ENCODE measurements at places on chromosomes 3 and 15.

DNA sequence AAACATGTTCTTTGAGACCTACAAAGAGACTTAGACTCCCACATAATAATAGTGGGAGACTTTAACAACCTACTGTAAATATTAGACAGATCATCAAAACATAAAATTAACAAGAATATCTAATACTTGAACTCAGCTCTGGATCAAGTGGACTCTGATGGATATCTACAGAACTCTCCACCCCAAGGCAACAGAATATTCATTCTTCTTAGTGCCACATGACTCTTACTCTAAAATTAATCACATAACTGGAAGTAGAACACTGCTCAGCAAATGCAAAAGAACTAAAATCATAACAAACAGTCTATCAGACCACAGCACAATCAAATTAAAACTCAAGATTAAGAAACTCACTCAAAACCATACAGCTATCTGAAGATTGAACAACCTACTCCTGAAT, 15.9 kb upstream of the PLSCR2 start:
- no peak for DNase-seq

DNA sequence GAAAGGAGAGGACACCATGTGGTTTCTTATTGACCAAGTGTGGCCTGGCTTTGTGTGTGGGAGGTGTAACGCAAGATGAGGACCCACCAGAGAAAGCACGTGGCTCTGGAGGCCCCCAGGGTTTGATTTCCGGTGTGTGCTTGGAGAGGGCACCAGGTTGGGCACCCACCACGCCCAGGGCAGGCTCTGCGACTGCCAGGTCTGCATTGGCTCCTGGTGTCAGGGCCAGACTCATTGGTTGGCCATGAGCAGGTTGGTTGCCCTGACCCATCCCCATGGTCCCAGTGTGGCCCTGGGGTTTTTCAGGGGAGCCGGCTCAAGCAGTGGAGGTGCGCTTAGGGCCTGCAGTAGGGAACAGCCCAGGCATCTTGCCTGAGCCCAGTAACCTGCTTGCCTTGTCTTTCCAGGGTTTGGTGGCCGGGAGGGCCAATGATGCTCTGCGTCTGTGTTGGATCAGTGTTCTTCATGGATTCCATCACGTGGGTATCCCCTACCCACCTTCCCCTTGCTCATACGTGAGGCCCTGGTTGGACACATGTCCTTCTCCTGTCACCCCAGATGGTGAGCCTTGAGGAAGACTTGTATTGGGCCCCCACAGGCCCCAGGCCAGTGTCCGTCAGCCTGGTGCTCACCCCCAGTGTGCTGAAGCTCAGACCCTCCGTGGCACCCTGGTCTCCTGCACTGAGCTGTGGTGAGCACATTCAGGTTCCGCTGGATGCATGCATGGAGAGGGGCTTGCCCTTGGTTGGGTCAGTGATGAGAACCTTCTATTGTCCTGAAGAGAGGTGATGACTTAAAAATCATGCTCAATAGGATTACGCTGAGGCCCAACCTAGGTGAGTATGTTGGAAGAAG, 193.9 kb downstream of the UBE3A start:
- peak; percentile 36 for DNase-seq

DNA sequence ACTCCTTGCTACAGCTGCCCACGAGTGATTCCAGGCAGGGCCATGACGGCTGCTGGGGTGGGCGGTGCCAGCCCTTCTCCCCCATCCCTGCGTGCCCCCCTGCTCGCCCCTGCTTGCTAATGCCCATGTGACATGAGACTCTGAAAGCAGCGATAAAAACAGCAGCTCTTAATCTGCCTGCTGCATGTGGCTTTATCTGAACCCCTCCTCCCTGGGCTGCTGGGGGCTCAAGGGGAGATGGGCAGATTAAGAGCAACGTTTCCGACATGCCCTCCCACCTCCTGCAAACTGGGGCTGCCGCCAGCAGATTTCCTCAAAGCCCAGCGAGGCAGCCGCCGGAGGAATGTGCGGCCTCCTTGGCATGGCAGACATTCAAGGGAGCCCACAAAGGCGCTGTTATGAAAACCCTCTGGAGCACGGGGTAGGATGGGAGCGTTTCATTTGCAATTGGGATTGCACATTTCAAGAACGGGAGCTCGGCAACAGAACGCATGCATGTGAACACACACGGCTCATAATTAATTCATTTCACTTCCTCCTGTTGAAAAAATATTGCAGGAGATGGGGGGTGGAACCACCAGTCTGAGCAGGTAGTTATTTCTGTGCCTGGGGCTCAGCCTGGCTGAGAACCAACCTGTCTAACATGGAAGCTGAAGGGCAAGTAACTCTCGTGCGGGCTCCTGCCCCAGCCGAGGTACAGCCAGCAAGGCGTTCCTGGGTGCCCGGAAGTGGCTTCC, 504.2 kb upstream of the PROK2 start:
- peak; percentile 66 for DNase-seq

DNA sequence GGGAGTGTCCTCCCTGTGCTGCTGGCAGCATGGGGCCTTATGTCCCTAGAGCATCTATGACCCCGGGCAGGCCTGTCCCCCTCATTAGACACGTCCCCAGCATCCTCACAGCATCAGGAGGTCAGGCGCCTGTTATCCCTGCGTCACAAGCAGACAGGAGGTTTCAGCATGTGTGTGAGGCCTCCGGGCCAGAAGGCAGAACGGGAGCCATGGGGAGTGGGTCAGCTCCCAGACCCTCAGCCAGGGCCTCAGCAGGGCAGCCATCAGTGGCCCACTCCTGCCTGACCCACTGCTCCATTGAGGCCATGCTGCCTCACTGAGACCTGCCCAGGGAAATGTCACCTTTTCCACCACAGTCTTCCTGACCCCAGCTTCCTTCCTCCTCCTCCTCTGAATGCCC, 71.6 kb downstream of the DNAJB8 start:
- DNase-seq: no peak

- no peak for DNase-seq
Observed at GRCh38 chr3:56192001-56192400, 276.3 kb downstream of the ERC2 start.

- DNase-seq: no peak
Observed at GRCh38 chr15:69357773-69358771, 56.1 kb upstream of the KIF23 start.

- no peak for DNase-seq
Observed at GRCh38 chr15:56468401-56468800, 3.5 kb upstream of the MNS1 start.

GRCh38 chr15:40893019-40893670, 1.1 kb upstream of the VPS18 start:
- DNase-seq: no peak

GRCh38 chr15:75923756-75924155, 20.1 kb downstream of the FBXO22 start:
- no peak for DNase-seq

DNA sequence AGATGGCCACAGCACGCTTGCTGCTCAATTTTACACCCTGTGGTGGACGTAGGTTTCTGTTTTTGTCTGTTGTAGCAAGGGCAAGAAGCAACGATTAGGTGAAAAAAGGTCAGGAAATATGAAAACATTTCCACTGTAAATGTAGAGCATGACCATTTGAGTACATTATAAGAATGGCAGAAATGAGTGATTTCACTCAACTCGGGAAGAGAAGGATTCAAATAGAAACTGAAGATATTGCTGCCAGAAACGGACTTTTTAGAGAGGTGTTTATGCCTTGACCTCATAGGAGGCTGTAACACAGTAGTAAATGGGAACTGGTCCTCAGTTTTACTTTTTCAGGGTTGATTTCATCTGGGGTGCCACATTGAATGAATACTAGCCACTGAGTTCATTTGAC, 33.1 kb upstream of the GASK1A start:
- DNase-seq: no peak

GRCh38 chr3:148289159-148289558, 408.5 kb upstream of the AGTR1 start:
- DNase-seq: no peak

- no peak for DNase-seq
Observed at GRCh38 chr3:178088963-178089362, 447.3 kb upstream of the KCNMB2 start.

DNA sequence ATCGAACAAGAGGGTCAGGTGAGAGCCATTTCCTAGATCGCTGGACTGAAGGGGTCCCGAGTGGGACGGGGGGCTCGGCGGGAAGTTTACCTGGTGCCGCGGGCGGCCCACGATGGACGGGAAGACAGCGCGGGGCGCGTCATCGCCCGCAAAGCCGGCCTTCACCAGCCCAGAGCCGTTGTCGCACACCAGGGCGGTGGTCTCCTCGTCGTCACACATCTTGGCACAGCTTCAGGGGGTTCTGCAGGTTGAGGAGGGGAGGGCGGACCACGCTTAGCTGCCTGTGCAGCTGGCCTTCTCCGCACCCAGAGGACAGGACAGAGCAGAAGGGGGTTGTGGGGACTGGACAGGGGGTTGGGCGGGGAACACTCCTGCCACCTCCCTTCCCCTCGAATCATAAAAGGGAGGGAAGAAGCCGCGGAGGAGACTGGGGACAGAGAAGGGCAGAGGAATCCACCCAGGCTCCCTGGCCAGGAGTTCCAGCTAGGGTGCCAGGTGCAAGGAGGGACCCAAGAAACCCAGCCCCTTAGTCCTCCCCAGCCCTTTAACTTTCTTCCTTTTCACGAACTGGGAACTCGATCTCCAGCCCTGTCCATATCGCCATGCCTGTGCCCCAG, 651 bp downstream of the ACTC1 start:
- no peak for DNase-seq

- DNase-seq: no peak
Observed at GRCh38 chr15:48149858-48150257, 28.2 kb downstream of the MYEF2 start.

DNA sequence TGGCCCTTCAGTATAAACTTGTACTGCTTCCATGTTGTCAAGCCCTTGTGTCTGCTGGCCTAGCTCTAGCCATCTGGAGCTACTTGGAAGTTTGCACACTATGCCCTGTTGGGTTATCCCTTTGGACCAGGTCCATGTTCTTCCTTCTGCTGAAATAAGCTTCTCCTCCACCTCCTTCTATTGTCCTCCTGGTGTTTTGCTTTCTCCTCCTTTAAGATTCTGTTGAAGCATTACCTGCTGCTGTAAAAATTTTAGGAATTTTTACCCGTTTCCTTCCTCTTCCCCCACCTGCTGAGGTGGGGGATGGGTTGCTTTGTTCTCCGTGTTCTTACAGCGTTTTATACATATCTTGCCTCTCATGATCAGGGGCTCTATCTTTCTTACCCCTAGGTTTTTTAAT, 51.7 kb downstream of the SH3GL3 start:
- DNase-seq: no peak

DNA sequence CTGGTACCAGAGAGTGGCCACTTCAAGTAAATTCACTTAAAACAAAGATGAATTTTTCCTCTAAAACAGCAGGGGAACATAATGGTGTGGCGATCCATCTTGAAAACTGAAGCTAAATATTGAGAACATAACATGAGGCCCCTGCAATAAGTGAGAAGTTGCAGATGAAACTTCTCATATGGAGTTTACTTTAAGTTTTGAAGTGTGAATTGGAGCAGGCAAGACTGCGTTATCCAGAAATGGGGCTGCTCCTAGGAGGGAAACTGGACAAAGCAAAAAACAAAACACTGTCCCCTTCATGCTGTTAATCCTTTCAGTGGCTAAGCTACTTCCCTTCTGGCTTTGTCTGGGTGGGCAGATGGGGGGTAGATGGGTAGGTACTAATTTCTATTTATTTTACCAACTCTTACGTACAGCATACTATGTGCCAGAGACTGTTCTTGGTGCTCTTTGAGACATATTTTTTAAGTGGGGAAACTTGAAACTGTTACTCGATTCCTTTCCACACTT, 172.8 kb downstream of the TAFA4 start:
- DNase-seq: no peak

GRCh38 chr3:14120111-14120920, 4.4 kb downstream of the CHCHD4 start:
- DNase-seq: no peak

GRCh38 chr3:151445273-151446001, 15.4 kb downstream of the IGSF10 start:
- DNase-seq: no peak

DNA sequence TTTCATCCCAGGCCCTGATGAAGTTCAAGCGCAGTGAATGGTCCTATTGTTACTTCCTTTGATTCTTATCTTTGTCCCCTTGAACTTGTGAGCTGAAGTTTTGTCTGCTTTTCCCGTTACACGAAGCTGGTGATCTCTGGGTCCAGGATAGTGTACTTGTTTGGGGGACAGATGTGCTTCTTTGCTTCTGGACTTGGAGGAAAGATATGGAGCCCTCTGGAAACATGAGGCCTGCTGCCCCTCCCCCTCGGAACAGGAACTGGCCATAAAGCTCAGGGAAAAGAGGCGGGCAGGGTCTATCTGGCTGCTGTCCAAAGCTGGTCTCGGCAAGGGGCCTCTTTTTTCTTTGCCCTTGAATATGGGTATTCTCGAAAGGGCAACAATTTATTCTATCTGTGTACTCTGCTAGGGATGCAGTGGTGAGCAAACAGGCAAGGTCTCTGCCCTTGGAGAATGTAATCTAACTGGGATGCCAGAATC, 47.6 kb downstream of the IDH2 start:
- DNase-seq: no peak

DNA sequence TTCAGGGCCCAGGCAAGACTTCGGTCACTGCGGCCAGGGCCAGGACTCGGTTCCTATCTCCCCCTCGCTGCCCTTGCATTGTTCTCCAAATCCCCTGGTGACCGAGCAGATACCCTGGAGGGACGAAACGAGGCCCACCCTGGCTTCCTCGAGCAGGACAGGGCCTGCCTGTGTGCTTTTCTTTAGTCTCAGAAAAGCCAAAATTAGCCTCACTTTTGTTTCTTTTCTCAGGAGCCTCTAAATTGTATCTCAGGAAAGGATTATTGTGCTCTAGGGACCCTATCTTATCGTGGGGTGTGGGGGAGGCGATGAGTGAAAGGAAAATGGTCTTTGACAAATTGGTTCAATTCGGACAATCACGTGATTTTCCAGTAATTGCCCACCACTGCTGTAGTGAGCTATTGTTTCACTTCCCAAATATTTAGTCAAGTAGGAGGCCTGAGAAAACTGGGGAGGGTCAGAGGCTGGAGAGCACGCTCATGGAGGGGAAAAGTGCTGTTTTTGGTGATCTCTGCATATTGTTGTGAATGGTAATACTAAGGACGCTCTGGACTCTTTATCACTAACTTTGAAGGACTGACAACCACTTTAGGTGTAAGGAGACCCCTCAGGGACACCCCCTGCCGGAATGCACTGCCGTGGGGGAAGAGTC, 61.6 kb downstream of the TMEM44 start:
- no peak for DNase-seq

DNA sequence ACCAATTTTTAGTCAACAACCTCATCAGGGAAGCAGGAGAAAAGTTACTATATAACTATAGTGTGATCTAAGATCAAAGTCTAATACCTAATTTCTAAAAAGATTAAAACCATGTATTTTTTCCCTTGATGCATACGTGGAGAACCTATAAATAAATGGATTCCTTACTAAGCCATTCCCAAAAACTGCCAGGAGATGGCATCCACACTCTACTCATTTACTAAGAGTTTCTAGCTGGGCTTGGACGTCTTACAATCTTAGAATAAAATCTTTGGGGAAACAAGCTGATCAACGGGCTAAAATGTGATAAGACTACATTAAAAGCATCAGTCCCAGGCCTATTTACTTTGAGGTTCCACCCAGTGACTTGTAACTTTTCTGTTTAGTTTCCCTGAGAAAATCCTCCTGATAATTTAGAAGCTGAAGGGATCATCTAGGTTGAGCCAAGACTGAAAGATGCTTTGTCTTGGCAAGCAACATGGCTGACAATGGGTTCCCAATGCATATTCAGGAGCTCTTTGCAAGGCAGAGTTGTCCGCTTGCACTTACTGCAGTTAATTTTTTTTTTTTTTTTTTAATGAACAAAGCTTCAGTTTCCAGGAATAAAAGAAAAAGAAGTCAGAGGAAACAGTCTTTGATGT, 85.5 kb upstream of the FGF12 start:
- no peak for DNase-seq

- no peak for DNase-seq
Observed at GRCh38 chr3:96803870-96804269, 10.5 kb upstream of the EPHA6 start.
